ENCODE measurements at places on chromosomes 16 and 17. TPM values are rescaled to one million over a fixed set of nuclear protein-coding genes. Genes with fewer than 3 reads are reported as not detected.
A peak's percentile ranks its signal among the peaks of the same experiment; 100 is the strongest.

MYO15A gene
- 0.60 TPM for total RNA-seq

CA5A gene
- total RNA-seq, result not detected

GRCh38 chr17:20236578-20237227 is 227.5 kb downstream of the SPECC1 start:
- H3K27ac ChIP-seq, result no peak overlapping the region
- H3K4me1 ChIP-seq, result peaks cover 35% of the 10 kb centered on the region
- H3K36me3 ChIP-seq, result peaks cover 13% of the 10 kb centered on the region
- H3K4me3 ChIP-seq, result no peak overlapping the region
- H3K27me3 ChIP-seq, result no peaks in the 10 kb centered on the region

DNA sequence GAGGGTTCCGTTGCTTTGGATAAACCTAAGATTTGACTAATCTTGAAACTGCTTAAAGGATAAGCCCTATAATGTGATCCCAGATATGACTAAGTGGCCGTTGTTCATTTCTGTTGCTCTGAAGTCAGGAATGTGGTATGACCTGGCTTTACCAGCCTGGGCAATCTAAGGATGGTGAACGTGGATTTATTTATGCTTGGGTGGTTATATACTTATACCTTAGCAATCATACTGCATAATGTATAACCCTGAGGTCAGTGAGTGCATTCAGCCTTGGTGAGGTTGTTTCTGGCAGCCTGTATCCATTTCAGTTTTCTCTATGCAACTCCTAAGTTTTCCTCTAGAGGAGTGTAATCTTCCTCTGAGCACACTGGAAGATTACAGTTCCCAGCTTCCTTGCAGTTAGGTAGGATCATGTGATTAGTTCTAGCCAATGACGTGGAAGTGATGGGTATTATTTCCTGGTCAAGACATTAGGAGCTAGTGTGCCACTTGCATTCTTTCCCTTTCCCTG is 41.9 kb downstream of the FTO start:
- no peaks in the 10 kb centered on the region for H3K27me3 ChIP-seq
- no peak for DNase-seq
- H3K4me1 ChIP-seq, result peaks cover 30% of the 10 kb centered on the region
- H3K36me3 ChIP-seq, result peaks cover 6% of the 10 kb centered on the region
- no peak overlapping the region for H3K4me3 ChIP-seq

DNA sequence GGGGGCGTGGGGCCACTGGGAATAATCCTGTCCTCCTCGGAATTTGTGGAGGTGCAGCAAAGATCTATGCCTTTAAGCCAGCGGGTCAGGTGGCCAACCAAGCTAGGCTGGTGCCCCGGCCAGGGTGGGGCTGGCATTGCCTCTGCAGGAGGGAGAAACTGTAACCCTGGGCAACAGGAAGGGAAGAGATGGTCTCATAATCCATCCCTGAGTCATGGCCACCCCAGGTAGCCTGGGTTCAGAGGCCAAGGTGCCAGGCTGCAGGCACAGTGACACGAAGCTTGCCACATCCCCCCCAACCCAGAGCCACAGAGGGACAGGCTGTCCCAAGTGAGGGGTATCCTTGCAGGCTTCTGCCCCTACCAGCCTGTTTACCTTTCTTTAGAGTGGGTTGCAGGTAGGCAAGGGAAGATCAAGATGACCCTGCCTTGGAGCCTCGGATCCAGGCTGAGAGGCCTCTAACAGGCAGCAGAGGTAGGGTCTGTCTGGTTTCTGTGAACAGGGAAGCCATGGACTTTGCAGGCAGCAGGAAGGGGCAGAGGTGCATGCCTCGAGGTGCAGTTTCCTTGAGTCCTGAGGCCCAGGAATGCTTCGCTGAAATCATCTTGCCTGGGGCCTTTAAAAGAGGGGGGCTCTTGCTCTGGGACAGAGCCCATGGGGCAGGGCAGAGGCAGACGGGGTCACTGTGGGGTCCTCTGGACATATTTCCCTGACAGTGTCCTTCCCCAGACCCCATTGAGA is 4.0 kb downstream of the LASP1 start:
- H3K27me3 ChIP-seq, result peaks cover 6% of the 10 kb centered on the region
- DNase-seq, result no peak
- H3K27ac ChIP-seq, result peak overlapping the region; percentile 95
- peak overlapping the region; percentile 29 for H3K4me3 ChIP-seq
- peaks cover 74% of the 10 kb centered on the region for H3K4me1 ChIP-seq

DNA sequence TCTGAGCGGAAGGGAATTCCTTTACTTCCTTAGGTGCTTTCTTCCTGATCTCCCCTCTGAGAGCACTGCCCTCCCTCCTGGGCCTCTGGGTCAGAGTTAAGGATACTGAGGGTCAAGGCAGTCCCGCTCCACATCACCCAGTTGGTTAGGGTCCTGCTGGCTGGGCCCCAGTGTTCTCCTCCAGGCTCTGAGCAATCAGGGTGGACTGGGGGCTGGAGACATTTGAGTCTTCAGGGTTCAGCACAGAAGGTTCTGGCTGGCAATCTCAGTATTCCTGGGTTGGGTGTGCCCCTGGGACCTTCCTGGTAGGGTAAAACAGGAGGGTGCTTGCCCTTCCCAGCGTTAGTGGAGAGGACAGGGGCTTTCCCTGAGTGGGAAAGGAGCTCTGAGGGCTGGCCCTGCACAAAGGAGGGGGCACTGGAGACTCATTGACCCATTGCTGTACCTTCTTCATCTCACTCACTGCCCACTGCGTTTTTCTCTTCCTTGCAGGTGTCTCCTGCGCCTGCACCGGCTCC is 448 bp downstream of the MT1M start:
- peak overlapping the region; percentile 61 for H3K4me3 ChIP-seq
- H3K4me1 ChIP-seq, result peaks cover 32% of the 10 kb centered on the region
- H3K36me3 ChIP-seq, result no peaks in the 10 kb centered on the region
- peaks cover 81% of the 10 kb centered on the region for H3K27me3 ChIP-seq
- H3K27ac ChIP-seq, result no peak overlapping the region

All from activated naive CD8-positive, alpha-beta T cell treated with anti-CD3 and anti-CD28 coated beads for 36 hours (primary cell).